Left ventricle myocardium inferior (tissue), 1 donor: ENCODE measurements at places on chromosomes 1 and 21. TPM values are rescaled to one million over a fixed set of nuclear protein-coding genes. Genes with fewer than 3 reads are reported as not detected.
A peak's percentile ranks its signal among the peaks of the same experiment; 100 is the strongest.

The MROH9 gene
- not detected for total RNA-seq

The BRDT gene
- total RNA-seq: not detected

The TNFRSF14 gene
- 13.7 TPM for total RNA-seq

The CYP4A22 gene
- not detected for total RNA-seq

The GPR61 gene
- total RNA-seq: 0.08 TPM

The OR2M5 gene
- not detected for total RNA-seq

GRCh38 chr1:245153081-245153551, 1.7 kb upstream of the KIF26B start:
- peak; percentile 26 for DNase-seq

- no peak for DNase-seq
Observed at GRCh38 chr1:48208652-48209051, 13.9 kb upstream of the SLC5A9 start.

GRCh38 chr21:35142036-35142815, 93.1 kb upstream of the RUNX1 start:
- DNase-seq: no peak

DNA sequence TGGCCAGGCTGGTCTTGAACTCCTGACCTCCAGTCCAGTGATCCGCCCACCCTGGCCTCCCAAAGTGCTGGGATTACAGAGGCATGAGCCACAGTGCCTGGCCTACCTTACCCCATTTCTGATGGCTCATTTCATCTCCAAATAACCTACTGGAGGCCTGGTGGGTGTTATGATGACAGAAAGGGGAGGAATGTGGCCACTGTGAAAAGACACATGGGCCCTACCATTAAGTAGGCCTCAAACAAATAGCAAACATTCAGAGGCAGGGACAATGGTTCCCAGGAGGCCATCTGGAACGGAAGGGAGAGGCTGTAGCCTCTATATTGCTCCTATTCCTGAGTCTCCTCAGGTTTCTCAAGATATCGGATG, 932 bp upstream of the FCRLA start:
- no peak for DNase-seq

GRCh38 chr1:92964998-92965397, 3.7 kb upstream of the DIPK1A start:
- no peak for DNase-seq

- no peak for DNase-seq
Observed at GRCh38 chr1:182603646-182604174, 479 bp downstream of the RGS16 start.

GRCh38 chr21:37737996-37738395, 178.3 kb downstream of the KCNJ6 start:
- no peak for DNase-seq

- no peak for DNase-seq
Observed at GRCh38 chr1:24770881-24771280, 25.6 kb downstream of the CLIC4 start.

DNA sequence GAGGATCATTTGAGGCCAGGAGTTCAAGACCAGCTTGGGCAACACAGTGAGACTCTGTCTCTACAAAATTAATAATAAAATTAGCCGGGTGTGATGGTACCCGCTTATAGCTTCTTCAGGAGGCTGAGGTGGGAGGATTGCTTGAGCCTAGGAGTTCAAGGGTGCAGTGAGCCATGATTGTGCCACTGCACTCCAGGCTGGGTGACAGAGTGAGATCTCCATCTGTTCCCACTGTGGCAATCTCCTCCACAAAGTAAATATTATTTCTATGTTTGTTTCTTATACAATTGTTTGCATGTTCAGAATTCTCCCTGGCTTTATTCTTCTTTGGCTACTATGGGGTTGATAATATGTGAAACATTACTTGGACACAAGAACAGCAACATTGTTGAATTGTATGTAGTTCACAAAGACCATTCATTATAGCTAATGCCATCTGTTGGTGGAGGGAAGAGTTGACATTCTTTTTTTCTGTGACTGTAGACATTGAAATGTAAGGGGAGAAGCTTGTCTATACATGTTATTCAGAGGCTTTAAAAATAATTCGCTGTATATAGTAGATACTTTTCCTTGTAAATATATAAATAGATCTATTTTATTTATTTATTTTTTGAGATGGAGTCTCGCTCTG, 47.8 kb upstream of the SRSF10 start:
- no peak for DNase-seq

DNA sequence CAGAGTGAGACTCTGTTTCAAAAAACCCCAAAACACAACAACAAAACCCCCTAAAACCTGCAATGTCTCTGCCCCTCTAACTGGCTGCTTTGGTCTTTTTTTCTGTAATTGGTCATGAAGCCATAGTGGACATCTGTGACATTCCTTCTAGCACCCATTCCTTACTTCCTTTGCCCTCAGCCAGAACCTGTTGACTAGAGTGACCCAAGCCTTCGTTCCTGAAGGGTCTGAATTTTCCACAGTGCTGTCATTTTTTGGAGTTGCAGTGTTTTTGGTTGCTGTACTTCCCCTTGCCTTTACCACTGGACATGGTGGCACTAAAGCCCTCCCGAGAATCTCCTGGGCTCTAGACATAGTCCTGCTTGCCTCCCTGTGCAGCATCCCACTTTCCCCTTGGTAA, 48.5 kb upstream of the LIN9 start:
- DNase-seq: no peak

DNA sequence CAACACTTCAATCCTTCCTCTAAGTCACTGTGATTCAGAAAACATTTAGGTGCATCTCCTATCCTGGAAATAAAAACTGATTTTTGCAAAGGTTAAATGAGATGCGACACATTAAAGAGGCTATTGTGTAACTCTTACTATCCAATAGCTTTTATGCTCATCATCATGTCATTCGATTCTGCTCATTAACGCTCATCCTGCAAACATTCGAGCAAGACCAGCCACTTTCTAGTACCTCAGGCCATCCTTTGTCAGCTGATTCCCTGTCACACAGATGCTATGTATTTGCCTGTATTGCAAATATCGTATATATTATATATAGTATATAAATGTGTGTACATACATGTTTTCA, 131.6 kb downstream of the TLR5 start:
- DNase-seq: no peak

DNA sequence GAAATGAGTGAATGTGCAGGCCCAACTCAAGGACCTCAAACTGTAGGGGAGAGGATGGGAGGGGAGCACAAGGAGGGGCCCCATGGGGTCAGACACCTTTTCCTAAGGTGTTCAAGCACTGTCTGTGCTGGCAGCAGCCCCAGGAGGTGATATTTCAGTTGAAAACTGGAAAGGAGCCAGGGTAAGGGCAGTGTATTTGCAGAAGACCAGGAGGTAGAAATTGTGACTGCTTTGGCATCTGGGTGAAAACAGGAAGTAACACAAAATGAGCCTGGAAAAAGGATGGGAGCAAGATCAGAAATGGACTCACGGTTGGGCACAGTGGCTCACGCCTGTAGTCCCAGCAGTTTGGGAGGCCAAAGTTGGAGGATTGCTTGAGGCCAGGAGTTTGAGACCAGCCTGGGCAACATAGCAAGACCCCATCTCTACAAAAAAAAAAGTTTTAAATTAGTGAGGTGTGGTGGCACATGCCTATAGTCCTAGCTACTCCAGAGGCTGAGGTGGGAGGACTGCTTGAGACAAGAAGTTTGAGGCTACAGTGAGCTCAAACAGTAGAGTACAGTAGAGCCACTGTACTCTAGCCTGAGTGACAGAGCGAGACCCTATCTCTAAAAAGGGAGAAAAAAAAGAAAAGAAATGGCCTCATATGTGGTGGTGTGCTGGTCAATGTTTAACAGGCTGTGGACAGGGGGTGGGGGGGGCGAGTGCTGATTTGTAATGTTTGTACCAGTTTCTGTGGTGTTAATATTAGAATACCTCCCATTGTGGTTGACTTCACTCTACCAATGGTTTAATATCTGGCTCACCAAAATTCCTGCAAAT, 76.2 kb upstream of the ANGPTL1 start:
- no peak for DNase-seq

- DNase-seq: no peak
Observed at GRCh38 chr1:206447422-206447765, 22.9 kb upstream of the IKBKE start.

GRCh38 chr1:71196685-71197084, 115.8 kb upstream of the ZRANB2 start:
- no peak for DNase-seq

GRCh38 chr1:13723810-13724209, 23.8 kb downstream of the PRDM2 start:
- DNase-seq: no peak

DNA sequence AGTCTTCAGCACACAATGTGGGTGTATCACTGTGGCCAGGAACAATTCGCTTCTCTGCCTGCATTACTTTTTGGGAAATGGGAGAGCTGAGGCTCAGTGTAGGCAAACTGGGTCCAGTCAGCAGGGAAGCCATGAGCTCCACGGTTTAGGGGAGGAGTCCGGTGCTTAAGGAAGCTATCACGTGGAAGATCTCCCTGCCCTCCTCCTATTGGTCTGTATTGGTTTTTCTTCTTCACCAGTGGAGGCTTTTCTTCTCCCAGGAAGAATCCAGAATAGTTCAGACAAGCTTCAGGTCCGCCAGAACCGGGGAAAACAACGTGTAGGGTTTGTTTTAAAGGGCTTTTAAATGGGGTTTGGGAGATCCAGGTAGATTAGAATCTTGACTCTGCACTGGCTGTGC, 156.2 kb upstream of the CAMK1G start:
- DNase-seq: no peak

GRCh38 chr1:99306644-99307043, 42.4 kb downstream of the PLPPR4 start:
- DNase-seq: no peak
